Fibroblast of gingiva (primary cell): ENCODE measurements at places on chromosomes 3 and 15.

DNA sequence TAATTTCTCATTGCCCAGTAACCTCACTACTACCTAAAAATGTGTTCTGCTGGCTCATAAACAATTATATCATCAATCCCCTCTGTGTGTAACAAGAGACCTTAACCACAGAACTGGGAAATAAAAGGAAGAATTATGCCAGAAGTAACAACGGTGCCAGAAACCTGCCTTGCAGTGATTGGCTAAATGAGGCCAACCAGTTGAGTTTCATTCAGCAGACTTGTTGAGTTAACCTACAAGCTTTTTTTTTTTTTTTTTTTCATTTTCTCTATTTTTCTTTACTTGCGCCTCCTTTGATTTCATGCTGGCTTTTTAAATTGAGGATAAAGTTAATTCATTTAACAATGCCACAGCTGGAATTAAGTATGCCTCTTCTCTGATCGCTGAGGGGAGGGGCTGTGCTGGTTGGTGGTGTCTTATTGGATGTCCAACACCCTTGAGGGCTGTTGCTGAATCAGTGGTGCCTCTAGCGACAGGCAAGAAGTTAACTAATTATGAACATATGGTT is 30.0 kb upstream of the GMNC start:
- no peak for DNase-seq

GRCh38 chr15:68666120-68666811 is 87.5 kb downstream of the CORO2B start:
- no peak for DNase-seq

GRCh38 chr3:50167069-50167840 is 12.1 kb downstream of the SEMA3F start:
- no peak for DNase-seq

- DNase-seq: peak; percentile 66
These were observed 20.4 kb downstream of the CCDC191 start for GRCh38 chr3:114035896-114036295.

DNA sequence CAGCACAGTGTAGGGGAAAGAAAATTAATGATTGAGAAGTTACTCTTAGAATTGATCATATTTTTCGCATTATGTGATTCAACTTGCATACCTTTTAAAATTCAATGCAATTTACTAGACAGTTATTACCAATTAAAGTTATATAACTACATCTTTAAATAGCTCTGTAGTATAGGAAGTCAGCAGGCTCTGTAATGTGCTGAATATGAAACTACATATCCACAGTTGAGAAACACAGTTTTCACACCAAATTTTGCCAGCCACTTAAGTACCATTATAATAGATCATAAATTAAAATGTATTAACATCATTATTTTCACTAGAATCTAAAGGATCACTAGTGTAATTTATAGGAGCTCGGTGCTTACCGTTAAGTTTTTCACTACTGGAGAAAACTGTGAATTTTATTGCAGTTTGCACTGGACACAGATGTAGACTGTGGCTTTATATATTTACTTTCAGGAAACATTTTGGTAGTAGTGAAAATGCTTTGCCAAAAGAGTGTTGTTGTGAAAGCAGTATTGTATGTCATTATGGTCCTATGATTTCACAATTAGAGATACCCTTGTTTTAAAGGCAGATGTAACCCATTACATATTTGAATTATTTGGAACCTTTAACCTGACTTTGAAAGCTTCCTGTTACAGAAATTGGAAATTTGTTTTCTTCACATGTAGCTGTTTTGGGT is 113.6 kb downstream of the PLCL2 start:
- peak; percentile 65 for DNase-seq

- no peak for DNase-seq
These were observed 9.5 kb downstream of the SMAD3 start for GRCh38 chr15:67074886-67075229.

- no peak for DNase-seq
These were observed 43.4 kb downstream of the TSC22D2 start for GRCh38 chr3:150451329-150452048.
